Cortex of kidney (tissue), 1 donor: ENCODE measurements at places on chromosomes 6 and 20.

DNA sequence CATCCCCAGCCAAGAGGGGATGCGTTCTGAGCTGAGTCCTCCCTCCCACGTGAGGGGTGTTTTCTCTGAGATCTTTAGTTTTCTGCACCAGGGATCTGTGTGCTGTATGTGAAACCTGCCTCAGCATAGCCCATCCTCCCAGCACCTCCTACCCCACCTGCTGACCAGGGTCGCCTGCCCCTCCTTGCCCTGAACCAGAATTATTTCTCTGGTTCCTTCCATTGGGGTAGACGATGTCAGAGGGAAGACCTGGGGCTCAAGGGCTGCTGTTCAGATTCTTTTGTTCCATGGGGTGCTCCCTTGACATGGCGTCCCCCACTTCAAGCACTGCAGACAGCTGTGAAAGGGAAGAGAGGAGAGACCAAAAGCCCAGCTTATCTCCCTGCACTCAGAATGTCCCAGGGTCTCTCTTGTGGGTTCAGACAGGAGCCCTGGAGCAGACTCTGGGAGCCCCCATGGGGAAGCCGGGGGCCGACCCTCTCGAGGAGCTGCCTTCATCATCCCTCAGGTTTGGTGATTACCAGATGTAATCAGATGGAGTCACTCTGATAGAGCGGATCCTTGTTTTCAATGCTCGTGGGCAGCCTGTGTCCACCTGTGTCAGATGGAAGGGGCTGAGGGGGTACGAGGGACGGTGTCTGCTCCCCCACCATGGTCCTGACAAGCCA, 74.3 kb downstream of the ERMARD start:
- no peak for DNase-seq

- DNase-seq, result no peak
Observed at GRCh38 chr6:19472850-19473249, 364.3 kb upstream of the ID4 start.

- DNase-seq, result no peak
Observed at GRCh38 chr6:143596866-143597265, 80.9 kb upstream of the PHACTR2 start.

- DNase-seq, result no peak
Observed at GRCh38 chr20:36183155-36183944, 28.8 kb downstream of the EPB41L1 start.

GRCh38 chr6:132133736-132134445, 182.7 kb upstream of the CCN2 start:
- DNase-seq, result no peak

DNA sequence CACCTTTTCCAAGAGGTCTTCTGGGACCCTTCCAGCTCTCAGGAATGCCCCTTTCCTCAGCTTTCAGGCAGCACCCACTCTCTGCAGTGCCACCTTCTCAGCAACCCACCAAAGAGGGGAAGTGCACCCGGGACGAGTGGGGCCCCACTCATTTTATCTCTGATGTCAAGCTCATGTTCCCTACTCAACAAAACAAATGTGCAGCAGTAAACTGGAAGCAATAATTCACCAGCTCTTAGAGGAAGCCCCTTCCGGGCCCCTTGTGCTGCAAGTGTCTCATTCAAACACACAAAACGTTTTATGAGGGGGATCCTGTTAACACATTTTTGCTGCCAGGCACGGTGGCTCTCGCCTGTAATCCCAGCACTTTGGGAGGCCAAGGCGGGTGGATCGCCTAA, 13.6 kb downstream of the GFOD1 start:
- no peak for DNase-seq

GRCh38 chr6:154301086-154301625, 55.4 kb downstream of the IPCEF1 start:
- no peak for DNase-seq

- DNase-seq, result no peak
Observed at GRCh38 chr6:48212501-48212900, 101.5 kb upstream of the PTCHD4 start.

DNA sequence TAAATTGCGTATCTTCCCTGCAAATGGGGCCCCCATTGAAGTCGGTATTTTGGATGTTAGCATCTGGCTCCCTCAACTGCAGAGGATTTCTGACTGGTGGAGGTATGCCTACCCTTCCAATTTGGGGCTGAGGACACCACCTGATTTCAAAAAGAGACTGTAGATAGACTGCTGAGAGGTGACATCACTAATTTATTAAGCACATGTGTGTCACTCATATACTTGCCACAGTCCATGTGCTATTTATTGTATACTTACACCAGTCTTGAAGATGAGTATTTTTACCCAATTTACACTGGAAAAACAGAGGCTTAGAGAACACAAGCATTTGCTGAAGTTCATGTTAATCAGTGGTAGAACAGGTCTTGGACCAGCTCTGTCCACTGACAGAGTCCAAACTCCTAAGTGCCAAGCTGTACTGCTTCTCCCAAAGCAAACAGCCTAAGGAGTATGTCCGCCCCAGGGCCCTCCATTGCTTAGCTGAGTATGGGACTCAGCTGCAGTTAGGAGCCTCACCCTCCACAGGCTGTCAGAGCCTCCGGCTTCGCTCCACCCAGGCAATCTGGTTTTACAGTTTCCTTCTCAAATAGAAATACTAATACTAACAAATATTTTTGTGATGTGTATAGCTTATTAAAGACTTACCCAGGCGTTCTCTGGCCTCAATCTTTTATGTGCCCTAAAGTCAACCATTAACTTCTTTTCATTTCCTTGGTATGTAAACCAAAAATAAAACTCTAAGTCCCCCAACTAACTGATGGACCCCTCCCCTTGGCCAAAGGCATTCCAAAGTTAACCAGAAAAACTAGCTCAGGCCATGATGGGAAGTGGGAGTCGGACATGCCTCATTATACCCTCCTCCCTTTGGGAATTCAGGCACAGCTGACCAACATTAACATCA, 17.5 kb downstream of the RIN2 start:
- no peak for DNase-seq

DNA sequence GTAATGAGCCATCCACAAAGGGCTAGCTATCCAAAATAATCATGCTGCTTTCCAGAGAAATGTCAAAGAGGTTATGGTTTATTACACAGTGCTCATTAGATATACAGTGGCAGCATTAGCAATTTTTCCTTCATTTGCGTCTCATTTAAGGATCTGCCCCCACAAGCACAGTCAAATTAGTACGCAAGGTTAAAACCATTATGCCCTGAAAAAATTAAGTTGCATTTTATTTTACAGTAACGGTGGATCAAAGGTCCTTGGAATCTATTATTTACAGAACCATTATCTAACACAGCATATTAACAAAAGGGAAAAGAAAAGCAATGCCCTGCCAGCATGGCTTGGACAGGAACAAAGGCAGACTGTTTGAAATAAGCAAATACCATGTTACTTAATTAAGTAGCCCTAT, 144.8 kb downstream of the PDSS2 start:
- no peak for DNase-seq

DNA sequence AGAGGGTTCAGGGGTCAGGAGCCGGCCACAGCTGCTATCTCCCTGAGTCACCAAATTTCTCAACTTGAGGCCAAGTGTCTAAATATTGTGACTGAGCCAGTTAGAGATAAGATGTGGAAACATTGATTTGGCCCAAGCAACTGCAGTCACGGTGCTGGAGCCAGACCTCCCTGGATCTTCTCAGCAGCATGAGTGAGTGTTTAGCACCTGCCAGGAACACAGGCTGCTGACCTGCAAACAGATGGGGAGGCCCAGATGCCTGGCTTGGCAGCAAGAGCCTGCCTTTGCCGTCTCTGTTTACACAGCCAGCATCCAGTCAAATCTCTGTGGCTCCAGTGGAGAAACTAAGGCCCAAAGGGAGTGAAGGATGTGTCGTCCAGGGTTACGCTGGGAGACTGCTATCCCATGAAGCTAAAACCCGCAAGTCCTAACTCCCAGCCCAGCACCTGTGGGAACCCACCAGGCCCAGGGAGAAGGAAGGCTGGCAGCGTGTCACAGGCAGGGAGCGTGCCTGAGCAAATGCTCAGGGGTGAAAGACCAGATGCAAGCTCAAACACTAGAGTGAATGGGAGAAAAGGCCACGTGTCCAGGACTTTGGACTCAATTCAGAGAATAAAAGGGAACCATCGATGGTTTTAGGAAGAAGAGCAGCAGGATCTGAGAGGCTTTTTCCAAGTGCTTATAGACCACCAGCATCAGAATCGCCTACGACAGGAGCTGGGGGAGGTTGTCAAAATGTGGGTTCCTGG, 15.9 kb upstream of the PTGIS start:
- DNase-seq, result no peak

DNA sequence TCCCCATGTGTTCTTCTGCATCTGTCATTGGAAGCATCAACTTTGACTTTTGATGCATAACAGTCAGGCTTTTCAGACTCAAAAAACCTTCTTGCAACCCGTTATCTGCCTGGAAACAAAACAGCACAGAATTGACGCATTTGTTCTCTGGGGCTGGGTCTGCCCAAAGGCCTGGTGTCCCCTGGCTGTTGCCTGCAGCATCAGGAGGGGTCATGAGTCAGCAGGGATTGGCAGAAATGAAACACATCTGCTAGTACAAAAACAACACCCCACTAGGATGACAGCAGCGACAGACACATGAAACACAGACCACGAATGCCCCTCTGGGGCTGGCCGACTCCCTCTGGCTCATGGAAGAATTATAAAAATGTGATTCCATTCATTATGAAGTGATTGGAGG, 157.6 kb upstream of the INSM1 start:
- no peak for DNase-seq

- DNase-seq, result no peak
Observed at GRCh38 chr6:5081955-5082354, 3.2 kb upstream of the PPP1R3G start.

DNA sequence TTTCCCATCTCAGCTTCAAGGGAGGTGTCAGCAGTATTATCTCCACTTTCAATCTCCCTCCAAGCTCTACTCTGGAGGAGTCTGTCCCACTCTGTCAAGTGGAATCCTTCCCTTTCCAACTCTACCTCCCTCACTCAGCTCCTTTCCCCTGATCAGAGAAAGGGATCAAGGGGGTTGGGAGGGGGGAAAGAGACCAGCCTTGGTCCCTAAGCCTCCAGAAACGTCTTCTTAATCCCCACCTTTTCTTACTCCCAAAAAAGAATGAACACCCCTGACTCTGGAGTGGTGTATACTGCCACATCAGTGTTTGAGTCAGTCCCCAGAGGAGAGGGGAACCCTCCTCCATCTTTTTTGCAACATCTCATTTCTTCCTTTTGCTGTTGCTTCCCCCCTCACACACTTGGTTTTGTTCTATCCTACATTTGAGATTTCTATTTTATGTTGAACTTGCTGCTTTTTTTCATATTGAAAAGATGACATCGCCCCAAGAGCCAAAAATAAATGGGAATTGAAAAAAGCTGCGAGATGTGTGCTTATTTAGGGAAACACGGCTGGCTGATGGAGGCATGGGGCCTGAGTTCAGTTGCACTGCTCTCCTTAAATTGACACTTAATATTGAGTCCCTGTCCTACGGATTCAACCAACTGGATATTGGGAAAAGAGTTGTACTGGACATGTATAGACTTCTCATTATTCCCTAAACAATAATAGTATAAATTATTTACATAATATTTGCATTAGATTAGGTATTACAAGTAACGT, 4.9 kb downstream of the TUBB start:
- no peak for DNase-seq

DNA sequence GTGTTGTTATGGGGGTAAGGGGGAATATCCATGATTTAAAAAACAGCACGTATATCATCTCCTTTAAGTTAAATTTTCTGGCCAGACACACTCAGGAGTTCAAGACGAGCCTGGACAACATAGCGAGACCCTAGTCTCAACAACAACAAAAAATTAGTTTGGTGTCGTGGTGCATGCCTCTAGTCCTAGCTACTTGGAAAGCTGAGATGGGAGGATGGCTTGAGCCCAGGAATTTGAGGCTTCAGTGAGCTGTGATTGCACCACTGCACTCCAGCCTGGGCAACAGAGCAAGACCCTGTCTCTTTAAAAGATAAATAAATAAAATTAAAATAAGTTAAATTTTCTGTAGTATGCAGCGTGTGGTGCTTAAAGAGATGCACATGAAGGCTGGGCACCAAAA, 31.5 kb upstream of the SRSF6 start:
- DNase-seq, result no peak

GRCh38 chr20:31573555-31574321, 31.4 kb upstream of the ID1 start:
- no peak for DNase-seq

- no peak for DNase-seq
Observed at GRCh38 chr20:59006864-59007664, at the start of gene CTSZ. TSS of gene CTSZ (minus strand) at chr20:59007254. CDS start at chr20:59007128, 126 bp downstream.
